ENCODE measurements at places on chromosomes 3 and 15.
A peak's percentile ranks its signal among the peaks of the same experiment; 100 is the strongest.

DNA sequence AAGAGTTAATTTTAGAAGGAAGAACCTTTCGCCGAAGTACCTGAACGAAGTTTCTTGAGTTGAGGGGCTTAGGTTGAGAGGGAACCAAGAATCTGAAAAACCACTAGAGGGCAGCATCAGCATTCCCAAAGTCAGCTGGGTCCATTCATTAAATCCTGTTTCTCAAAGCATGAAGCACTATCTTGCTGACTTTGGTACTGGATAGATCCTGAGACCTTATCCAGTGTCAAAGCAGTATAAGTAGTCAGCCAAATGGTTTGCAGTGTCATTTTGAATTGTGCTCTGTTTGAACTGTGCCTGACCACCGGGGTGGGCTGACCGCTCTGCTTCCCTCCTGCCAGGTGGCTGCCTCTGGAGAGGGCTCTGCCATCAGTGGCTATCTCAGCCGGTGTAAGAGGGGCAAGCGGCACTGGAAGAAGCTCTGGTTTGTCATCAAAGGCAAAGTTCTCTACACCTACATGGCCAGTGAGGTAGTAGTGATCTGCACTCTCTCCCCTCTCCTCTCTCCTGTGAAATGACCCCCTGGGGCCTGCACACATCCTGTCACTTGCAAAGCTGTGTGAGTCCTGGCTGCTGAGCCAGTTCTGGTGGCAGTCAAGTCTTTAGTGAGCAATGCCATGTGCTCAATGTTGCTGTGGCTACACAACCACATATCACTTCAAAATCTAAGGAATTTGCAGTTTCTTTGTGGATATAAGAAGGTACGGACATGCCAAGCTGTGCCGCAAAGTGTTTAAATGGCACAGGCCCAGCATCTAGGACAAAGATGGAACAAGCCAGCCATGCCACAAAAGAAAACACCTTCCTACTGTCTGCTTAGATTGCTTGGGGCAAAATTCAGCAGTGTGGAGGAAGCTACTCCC is 21.4 kb upstream of the NR2C2 start:
- DNase-seq: peak; percentile 85

GRCh38 chr15:78167227-78167888 is 18.2 kb downstream of the IDH3A start:
- no peak for DNase-seq

GRCh38 chr3:120741837-120742197 is 499 bp downstream of the RABL3 start:
- no peak for DNase-seq

GRCh38 chr15:22973286-22973685 is 6.9 kb downstream of the CYFIP1 start:
- no peak for DNase-seq

DNA sequence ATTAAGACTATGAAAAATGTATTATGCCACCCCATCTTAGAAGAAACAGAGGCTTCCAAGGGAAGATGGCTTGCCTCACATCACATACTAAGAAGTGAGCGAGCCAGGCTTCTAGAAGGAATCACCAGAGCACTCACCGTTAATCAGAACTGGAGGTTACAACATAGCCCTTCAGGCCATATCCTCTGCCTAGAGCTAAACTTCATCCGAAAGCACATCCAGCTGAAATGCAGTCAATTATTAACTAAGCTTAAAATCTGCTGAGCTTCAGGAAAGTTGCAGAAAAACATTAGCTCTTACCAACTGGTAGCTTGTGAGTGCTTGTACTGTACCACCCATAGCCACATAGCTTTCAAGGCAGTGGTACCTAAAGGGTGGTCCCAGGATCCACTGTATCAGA is 483.2 kb downstream of the TBL1XR1 start:
- DNase-seq: no peak

DNA sequence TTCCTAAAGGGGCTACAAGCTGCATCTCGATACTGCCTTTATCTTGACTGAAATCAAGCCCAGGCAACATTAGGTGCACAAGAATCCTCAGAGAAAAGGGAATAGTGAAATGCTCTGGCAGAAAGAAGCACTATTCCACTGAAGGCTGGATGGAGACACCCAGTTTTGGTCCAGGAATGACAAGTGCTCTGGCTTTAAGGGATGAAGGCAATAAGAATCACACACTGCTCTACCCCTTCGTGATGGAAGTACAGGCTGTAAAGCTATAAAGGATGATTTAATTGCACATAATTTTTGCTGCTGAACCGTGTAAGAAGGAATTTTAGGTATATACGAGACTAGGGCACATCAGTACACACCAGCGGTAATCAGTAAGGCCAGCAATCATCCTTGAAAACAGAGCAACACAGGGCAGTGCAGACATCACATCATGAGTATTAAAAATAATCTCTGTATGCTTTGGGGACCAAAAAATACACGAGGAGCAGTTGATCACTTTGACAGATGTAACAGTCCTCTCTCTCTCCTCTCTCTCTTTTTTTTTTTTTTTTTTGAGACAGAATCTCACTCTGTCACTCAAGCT is 414.6 kb upstream of the TBL1XR1 start:
- no peak for DNase-seq

DNA sequence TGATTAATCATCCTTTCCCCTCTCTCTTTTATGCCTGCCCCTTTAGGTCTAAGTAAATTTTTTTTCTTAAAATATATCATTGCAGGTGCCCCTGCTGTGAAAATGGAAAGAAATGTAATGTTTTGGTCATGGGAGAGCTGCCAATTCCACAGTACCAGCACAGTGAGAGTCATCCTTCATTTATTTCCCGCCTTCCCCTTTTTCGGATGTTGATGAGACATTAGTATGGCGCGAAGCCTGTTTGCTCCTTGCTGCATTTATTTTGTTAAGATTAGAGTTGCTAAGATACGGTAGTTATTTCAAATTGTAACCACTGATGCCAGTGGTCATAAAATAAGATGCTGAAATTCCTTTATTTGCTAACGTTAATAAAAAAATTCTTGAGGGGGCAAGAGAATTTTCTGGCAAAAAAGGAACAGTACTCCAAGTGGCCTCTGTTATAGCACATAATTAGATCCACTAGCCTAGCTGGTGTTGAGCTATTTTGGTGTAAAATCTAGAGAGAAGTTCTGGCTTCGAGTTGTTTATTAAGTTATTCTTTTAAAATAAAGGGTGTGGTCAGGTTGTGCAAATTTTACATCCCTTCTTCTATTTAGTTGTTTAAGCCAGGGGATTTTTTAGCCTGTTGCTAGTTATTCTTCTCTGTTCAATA is 62.8 kb downstream of the MDFIC2 start:
- DNase-seq: no peak

DNA sequence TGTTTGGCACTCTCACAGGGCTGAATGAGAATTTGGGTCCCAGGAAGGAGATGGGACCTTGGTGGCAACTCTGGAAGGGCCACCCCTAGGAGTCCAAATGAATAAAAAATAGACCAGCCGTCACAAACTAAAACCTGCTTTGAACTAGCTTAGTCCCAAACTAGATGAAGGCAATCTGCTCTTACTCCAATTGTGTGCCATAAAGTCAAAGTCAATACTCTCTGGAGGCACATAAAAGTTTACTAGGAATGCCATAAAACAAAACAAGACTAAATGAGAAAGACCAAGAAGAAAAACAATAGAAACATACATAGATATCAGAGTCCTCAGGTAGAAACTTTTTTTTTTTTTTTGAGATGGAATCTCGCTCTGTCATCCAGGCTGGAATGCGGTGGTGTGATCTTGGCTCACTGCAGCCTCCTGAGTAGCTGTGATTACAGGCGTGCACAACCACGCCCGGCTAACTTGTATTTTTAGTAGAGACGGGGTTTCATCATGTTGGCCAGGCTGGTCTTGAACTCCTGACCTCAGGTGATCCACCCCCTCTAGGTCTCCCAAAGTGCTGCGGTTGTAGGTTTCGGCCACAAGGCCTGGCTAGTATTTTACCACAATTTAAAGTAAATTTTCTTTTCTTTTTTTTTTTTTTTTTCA is 8.1 kb downstream of the GOLGA6L2 start:
- DNase-seq: no peak

- no peak for DNase-seq
Observed at GRCh38 chr3:52086976-52087663, 30.7 kb upstream of the DUSP7 start.

GRCh38 chr15:84748274-84749110 is at the start of gene ZNF592:
TSS of gene ZNF592 (plus strand) at chr15:84748592. CDS start at chr15:84782676, 34,084 bp downstream.
- DNase-seq: peak; percentile 90

DNA sequence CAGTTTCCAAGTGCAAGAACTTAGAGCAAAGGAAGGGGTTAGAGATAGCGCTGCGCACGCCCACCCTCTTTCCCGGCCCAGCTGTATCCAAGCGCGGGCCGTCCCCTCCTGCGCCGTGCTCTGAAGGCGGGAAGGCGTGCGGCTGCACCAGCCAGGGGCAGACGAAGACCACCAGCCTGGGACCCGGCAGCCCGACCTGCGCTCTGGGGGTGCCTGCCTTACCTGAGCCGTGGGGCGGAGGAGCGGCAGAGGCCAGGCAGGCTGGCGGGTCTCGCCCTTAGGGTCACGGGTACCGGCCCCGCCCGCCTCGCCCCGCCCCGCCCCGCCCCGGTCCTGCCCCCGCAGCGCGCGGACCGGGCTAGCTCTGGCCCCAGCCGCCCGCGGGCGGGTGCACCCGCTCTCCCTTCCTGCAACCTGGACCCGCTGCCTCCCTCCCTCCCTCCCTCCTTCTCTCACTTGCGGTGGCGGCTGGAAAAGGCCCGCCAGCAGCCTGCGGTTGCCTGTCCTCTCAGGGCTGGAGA is at the start of gene WDR72:
Gene WDR72, minus strand, starts transcription at position 253 of the 521 bp plus-strand sequence. CDS start 26,514 bp downstream, outside the sequence.
- DNase-seq: no peak

GRCh38 chr3:190617185-190617584 is 103.3 kb downstream of the IL1RAP start:
- DNase-seq: peak; percentile 52

- DNase-seq: no peak
Observed at GRCh38 chr15:27237319-27237939, 266.4 kb downstream of the GABRG3 start.

- no peak for DNase-seq
Observed at GRCh38 chr3:109278546-109278945, 37.8 kb downstream of the DPPA2 start.

- no peak for DNase-seq
Observed at GRCh38 chr3:197847866-197848401, 56.9 kb downstream of the LRCH3 start.

- peak; percentile 45 for DNase-seq
Observed at GRCh38 chr15:77004189-77004588, 9.3 kb downstream of the PSTPIP1 start.

- DNase-seq: peak; percentile 81
Observed at GRCh38 chr3:36923981-36924743, 20.7 kb downstream of the TRANK1 start.

DNA sequence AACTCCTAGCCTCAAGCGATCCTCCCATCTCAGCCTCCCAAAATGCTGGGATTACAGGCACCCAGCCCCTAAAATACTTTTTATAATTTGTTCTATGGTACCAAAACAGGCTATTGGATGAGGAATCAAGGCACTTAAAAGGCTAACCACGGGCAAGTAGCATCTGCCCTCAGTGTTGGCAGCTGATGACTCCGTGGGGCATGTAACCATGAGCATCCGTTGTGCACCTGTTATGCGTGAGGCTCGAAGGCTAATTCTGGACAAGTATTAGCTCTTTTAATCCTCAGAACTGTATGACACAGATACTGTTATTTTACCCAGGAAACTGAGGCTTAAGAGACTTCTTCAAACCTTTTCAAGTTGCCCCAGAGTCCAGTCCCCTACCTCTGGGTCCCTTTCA is 10.2 kb downstream of the WDR73 start:
- DNase-seq: no peak

DNA sequence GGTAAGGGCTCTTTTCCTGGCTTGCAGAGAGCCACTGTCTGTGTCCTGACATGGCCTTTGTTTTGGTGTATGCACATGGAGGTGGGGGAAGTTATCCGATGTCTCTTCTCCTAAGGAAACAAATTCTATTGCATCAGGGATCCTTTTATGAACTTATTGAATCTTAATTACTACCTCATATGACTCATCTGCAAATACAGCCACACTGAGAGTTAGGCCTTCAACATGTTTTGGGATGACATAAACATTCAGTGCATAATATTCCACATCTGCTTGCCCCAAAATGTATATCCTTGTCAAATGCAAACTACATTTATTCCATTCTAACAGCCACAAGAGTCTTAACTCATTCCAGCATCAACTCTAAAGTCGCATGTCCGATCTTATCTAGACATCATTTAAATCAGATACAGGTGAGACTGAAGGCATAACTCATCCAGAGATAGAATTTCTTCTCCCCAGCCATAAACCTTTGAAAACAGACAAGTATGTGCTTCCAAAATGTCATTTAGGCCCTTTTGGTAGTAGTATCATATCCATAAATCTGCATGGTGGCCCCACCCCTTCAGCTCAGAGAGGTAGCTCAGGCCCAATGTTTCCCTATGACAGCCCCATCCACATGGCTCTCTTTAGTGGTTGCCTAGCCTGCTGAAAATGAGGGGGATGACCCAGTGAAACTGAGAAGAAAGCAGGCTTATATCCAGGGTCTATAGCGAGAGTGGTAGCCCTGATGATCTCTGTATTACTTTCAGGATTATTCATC is 289.5 kb upstream of the ALCAM start:
- no peak for DNase-seq

DNA sequence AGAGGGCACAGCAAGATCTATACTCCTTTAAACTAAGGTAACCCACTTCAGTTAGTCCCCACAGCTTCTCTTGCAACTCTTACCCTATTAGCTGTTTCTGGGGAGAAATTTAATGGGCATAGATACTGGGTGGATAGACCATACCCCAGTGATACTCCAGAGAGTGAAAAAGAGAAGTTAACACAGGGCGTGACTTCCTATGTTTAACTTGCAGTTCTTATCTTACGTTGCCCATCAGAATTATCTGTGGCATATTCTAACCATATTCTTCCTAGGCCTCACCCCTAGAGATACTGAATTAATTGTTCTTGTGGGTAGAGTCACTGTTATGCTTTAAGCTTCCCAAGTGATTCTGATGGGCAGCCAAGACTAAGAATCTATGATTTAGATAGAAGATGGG is 485.4 kb upstream of the TPRG1 start:
- peak; percentile 68 for DNase-seq

DNA sequence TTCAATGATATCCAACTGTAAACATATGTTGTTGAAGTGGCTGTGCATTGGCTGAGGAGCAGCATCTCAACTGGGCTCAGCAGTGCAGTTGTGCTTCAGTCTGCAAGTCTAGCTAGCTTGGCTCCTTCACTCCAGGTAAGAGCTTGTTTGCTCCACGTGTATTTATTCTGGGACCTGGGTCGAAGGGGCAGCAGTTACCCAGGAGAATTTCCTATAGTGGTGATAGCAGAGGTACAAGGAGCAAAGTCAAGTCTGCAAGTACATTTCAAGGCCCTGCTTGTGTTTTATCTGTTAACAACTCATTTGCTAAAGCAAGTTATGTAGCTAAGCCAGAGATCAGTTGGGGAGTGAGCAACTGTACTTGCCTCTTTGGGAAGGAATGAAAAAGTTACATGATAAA is 286.2 kb upstream of the UMPS start:
- DNase-seq: no peak
